ENCODE measurements at places on chromosomes 13 and 19. TPM values are rescaled to one million over a fixed set of nuclear protein-coding genes. Genes with fewer than 3 reads are reported as not detected.

APOC4 gene
- total RNA-seq: not detected

ZNF541 gene
- not detected for total RNA-seq

PAN3 gene
- 8.5 TPM for total RNA-seq

TTYH1 gene
- not detected for total RNA-seq

RAX2 gene
- total RNA-seq: not detected

ALG5 gene
- 37.7 TPM for total RNA-seq

CEACAM8 gene
- total RNA-seq: not detected

XRCC1 gene
- 31.4 TPM for total RNA-seq

CGB8 gene
- total RNA-seq: 2.7 TPM

SSC5D gene
- total RNA-seq: 0.52 TPM

KLK15 gene
- total RNA-seq: not detected

ANKLE1 gene
- total RNA-seq: 0.46 TPM

CD209 gene
- not detected for total RNA-seq

GPR12 gene
- total RNA-seq: not detected

All from A549 treated with dexamethasone at 1 μM for 4 hours (cell line).